ENCODE measurements at places on chromosomes 12 and 14.

- no peak for DNase-seq
These were observed 28.6 kb downstream of the PRICKLE1 start for GRCh38 chr12:42560977-42561376.

DNA sequence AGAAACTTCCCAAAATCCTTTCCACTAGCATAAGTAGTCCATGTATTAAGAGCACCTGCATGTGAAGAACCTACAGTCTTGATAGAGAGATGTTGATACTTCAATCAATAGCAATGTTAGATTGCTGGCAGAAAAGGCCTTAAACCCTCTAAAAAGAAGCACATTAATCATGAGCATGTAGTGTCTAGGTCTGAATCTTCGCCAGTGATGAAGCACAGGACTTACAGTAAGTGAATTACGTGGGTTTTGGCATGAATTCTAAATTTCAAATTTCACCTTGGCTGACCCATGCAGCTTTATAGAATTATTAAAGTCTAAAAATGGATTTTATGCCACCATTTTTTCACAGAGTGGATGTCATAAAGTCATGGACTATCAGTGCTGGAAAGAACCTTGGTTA lies 791.6 kb upstream of the NOVA1 start:
- DNase-seq: no peak

GRCh38 chr12:94048757-94049156 lies 99.6 kb upstream of the PLXNC1 start:
- no peak for DNase-seq

- DNase-seq: no peak
These were observed 88.1 kb downstream of the NTF3 start for GRCh38 chr12:5520037-5520436.

DNA sequence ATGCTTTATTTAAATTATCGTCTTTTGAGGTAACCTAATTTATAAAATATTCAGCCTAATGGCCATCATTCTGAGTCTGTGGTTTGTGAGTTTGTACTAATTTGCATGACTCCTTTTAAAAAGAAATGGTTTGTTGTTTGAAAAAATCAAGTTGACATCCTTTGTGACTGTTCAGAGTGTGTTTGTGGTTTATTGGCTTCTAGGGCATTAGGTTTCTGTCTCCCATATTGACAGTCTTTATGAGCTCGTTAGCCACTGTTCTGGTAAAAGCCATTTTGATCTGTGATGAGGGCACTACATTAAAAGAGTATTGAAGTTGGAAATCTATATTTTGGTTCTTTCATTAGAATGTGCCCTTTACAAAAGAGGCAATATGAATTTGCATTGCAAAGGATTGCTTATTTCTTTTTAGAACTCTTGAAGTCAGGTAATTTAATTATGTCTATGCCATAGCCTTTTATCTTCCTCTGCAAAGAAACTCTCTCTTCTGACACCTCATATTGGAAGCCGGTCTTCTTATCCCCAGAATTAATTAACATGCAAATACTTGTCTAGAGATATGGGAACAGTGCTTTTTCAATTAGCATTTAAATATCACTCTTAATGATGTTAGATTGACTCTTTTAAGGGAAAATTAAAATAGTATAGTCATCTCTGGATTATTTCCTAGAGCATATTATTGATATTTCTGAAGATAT lies 95.0 kb downstream of the CRADD start:
- no peak for DNase-seq

DNA sequence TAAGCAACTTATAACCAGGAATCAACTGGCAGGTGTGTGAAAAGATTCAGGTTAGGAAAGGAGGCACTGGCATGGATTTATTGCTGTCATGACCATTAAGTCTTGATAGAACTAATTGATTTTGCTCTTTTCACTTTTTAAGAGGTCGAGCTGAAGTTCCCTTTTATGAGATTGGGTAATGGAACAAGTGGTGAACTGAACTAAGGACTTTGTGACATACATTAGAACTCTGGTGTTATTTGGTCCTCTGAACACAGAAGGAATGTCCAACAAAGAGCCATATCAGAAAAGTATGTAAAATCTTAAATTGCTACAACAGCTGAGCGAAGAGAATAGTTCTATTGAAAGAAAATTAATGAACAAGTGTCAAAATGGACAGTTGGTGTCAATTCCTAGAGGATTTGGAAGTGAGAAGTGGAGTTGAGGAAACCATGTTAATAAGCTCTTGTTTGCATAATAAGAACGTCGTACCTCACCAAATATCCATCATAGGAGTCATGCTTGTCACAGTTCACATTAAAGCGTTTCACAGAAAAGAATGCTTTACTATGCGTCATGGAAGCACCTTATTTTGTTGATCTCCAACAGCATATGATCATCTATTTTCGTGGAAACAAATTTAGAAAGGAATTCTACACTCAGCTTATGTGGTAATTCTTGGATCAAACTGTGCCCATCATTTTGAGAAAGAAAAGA lies 8.4 kb upstream of the MYF6 start:
- no peak for DNase-seq

DNA sequence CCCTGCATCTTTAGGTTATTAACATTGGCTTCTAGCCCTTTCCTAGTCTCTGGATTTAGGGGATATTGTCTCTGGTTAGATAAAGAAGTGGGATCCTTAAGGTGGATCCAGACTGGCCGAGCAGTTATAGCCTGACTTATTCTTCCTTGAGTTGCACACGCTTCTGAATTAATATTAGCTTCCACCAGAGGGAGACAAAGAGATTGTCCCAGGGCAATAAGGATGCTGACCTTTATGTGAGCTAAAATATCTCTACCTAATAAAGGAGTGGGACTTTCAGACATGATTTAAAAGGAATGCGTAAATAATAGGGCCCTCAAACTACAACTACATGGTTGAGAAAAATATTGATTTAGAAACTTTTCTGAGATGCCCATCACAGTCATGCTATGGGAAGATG lies 139.7 kb downstream of the SLCO1B3 start:
- no peak for DNase-seq

DNA sequence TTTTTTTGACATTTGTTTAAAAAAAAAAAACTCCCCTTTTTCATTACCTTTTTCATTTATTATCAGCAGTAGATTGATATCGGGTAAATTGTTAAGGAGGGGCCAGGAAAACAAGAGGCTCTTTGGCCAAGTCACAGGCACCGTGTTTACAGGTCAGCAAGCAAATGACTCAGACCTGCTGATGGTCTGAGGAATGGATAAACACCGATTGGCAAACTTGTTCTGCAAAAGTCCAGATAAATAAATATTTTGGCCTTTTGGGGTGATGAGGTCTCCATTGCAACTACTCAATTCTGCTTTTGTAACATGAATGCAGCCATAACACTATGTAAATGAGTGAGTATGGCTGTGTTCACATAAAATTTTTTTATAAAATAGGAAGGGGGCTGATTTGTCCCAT lies 94.0 kb downstream of the RPS29 start:
- no peak for DNase-seq

DNA sequence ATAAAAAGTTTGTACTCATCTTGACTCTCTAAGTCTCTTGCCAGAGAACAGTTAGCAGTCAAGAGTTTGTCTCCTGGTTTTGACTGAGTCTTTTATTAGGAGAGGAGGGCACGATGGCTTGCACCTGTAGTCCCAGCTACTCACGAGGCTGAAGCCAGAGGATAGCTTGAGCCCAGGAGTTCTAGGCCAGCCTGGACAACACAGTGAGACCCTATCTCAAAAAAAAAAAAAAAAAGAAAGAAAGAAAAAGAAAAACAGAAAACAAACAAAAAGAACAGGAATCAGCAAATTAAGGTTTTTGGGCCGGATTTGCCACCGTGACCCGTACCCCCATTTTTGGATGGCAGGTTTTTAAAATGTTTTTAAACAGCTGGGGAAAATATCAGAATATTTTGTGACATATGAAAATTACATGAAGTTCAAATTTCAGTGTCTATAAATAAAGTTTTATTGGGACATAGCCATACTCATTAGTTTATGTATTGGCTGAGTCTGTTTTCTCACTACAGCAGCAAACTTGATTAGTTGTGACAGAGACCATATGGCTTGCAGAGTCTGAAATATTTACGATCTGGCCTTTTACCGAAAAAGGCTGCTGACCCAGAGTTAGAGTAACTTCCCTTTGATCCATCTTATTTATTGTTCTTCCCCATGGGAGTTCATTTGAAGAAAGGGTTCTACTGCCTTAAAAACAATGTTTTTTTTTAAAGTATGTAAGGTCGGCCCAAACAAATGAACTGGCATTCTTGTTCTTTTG lies 31.2 kb downstream of the VEZT start:
- no peak for DNase-seq

- no peak for DNase-seq
These were observed 2.0 kb upstream of the HECTD1 start for GRCh38 chr14:31209605-31210004.

DNA sequence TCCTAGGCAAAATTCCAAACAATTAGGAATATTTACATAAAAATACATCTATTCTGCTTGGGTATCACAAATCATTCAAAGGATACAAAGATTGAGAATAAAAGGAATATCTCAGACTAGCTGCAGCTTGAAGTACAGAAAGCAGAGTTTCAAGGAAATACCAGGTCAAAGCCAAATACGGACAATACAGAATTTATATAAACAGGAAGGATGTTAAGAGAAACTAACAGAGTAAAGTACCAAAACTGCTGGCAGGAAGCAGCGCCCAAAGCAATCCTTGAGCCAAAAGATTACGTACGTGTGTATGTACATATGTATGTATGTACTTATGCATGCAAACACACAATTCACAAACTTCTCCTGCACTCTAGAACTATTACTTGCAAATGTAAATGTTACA lies 86.6 kb downstream of the PPP1R12A start:
- DNase-seq: no peak

- no peak for DNase-seq
These were observed 118.9 kb downstream of the UNC79 start for GRCh38 chr14:93549595-93549994.

- no peak for DNase-seq
These were observed 290.9 kb downstream of the LRIG3 start for GRCh38 chr12:58629376-58629775.

DNA sequence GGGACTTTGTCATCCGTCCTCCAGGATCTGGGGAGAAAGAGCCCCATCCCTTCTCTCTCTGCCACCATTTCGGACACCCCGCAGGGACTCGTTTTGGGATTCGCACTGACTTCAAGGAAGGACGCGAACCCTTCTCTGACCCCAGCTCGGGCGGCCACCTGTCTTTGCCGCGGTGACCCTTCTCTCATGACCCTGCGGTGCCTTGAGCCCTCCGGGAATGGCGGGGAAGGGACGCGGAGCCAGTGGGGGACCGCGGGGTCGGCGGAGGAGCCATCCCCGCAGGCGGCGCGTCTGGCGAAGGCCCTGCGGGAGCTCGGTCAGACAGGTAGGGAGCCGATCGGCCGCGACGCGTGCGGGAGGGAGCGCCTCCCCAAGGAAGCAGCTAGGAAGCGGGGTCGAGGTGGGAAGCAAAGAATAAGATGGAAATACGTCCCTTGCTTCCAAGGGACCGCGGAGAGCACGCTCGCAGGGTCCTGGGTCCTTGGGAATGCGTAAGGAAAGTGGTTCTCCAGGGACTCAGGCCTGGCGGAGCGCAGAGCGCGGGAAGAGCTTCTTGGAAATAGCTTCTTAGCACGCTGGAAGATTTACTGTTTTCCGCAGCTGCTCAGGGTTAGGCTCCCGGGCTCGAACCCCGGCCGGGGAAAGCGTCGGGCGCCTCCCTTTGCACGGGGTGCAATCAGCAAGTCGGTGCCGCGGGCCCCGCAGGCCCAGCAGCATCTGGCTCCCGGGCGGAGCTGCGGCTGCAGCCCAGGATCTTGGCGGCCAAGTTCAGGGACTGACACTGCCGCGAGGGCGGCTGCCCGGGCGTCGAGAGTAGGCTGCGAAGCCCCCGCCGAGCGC lies 457 bp downstream of the SOCS2 start:
- DNase-seq: peak; percentile 23

GRCh38 chr12:65977384-65977783 lies 153.1 kb downstream of the HMGA2 start:
- no peak for DNase-seq

GRCh38 chr12:75690296-75690955 lies 179.0 kb upstream of the KRR1 start:
- no peak for DNase-seq

GRCh38 chr12:2645460-2645859 lies 149.3 kb upstream of the FKBP4 start:
- no peak for DNase-seq

- no peak for DNase-seq
These were observed 514.6 kb downstream of the MED13L start for GRCh38 chr12:115762936-115763335.

GRCh38 chr14:75268633-75269550 lies 9.7 kb upstream of the FOS start:
- no peak for DNase-seq

- no peak for DNase-seq
These were observed 217.2 kb downstream of the C12orf50 start for GRCh38 chr12:87812030-87812429.

GRCh38 chr12:91944637-91945036 lies 201.0 kb downstream of the BTG1 start:
- DNase-seq: no peak

- no peak for DNase-seq
These were observed 486.2 kb downstream of the NAV3 start for GRCh38 chr12:78316631-78317468.

GRCh38 chr14:105460616-105461015 lies 14.0 kb upstream of the CRIP2 start:
- DNase-seq: no peak

DNA sequence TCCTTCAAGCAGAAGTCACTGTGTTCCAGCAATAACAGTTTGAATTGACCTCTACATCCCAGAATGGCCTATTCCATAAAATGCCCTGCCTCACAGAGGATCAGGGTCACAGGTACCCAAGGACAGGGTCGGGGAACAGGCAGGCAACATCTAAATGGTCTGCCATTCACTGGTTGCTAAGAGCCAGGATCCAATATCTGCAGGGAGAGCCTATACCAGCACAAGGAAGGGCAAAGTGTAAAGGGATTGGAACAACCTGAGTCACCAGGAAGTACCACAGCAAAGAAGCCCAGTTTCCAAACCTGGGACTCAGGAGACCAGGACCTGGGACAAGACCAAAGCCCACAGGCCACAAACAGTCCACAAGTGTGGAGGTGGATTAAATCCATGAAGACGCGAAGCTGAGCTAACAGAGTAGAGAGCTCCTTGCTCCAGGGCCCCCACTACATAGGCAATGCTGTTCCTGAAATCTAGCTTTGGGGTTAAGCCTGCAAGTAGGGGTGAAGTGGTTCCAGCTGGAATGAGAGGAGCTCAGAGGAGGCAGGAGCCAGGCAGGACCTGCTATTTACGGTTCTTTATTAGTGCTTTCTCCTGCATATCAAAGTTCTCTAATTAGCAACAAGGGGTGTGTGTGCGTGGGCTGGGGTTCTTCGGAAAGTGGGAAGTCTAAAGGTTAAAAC lies 274.3 kb downstream of the BCL11B start:
- no peak for DNase-seq

DNA sequence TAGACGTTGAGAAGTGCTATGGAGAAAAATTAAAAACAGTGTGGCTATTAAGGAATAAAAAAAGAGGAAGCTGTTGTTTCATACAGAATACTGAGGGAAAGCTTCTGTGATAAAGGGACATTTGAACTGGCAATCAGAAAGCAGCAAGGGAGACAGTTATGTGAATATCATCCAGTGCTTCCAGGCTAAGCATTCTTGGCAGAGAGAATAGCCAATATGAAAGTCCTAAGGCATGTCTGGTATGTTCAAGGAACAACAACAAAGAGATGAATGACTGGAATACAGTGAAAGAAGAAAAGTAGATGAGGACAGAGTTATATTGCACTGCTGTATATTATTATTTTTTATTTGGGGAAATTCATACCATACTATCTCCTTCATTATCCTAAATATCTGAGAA lies 23.9 kb downstream of the SCAF11 start:
- DNase-seq: no peak
